ENCODE measurements at places on chromosomes 5 and 9.

GRCh38 chr5:131521252-131521651 lies 113.8 kb downstream of the RAPGEF6 start:
- DNase-seq = no peak

GRCh38 chr5:13692172-13692571 lies 252.3 kb downstream of the DNAH5 start:
- DNase-seq = no peak

DNA sequence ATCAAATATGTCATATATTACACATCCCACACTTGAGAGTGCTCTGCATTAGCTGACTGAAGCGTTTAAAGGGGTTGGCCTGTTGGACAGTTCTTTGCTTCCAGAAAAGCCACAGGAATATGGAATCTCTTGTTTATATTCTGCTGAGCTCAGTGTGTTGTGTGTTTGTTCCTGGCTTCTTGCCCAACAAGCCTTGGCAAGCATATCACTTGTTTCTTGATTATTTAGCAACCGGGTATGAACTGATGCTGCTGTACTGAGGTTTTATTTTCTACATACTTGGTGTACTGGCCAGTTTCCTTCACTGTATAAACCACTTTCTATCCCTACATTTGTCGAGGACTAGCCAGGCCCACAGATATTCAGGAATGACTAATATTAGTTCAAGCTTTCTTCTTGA lies 378.9 kb downstream of the KCTD16 start:
- DNase-seq = no peak

- DNase-seq = no peak
These were observed 163.7 kb upstream of the KIF2A start for GRCh38 chr5:62142351-62142750.

DNA sequence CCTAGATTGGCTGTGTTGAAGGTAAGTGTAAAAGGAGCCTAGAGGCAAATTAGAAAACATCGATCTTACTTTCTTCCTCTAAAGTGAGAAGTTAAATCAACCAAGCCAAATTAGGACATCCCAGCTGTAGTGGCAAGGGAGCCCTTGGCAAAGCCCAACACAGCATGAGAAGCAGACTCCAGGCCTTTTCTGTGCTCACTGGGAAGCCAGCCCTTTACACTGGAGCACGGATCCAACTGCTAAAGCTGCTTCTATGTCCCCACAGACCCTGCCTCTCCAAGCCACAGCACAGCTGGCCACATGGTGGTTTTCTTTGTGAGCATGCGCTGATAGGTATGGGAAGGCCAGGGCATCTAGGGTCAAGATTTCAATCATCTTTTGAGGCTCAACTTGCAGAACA lies 94.1 kb downstream of the APBA1 start:
- DNase-seq = no peak

GRCh38 chr5:57302643-57303042 lies 128.8 kb downstream of the GPBP1 start:
- no peak for DNase-seq

DNA sequence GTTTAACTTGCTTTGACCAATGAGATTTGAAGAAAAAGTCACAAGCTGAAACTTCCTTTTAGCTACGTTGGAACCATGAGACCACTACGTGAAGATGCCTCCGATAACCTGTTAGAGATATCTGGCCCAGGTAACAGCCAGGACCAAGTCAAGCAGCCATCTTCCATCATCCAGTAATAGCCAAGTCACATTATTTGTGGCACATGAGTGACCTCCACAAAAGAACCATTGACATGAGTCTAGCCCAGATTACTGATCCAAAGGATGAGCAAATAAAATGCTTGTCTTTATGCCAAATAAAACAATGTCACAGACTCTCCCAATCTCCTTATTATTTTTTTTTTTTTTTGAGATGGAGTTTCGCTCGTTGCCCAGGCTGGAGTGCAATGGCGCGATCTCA lies 1.6 kb downstream of the DEPDC1B start:
- no peak for DNase-seq

- no peak for DNase-seq
These were observed 158.0 kb downstream of the TRIO start for GRCh38 chr5:14301186-14301585.

- DNase-seq = no peak
These were observed 93.5 kb upstream of the HAND1 start for GRCh38 chr5:154571325-154572035.

DNA sequence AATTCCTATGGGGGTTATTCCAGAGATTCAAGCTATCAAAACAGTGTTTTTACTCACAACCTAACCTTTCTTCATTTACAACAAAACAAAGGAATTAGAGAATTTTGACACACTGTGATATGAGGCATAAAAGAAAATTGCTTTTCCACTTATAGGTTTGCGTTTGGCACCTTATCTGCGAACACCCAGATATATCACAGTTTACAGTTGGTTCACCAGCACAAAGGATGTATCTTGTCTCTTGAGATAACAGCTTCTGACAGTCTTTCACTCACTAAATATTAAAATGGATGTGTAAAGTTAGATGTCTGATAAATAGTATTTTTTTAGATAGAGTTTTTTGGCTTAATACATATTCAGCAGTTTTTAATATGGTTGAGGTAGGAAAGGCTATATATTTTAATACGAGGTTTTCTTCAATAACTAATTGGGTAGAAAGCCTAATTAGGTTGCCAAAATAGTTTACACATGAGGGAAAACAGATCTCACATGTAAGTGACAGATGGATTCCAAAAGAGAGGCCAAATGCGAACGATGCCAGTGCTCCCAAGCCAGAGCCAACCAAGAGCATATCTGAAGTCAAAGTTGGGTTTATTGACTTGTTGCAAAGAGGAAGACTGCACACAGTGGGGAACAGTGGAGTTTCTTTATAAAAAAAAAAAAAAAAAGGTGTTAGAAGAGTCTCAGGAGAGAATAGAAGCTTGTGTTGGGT lies 1495.2 kb downstream of the MAT2B start:
- DNase-seq = no peak

DNA sequence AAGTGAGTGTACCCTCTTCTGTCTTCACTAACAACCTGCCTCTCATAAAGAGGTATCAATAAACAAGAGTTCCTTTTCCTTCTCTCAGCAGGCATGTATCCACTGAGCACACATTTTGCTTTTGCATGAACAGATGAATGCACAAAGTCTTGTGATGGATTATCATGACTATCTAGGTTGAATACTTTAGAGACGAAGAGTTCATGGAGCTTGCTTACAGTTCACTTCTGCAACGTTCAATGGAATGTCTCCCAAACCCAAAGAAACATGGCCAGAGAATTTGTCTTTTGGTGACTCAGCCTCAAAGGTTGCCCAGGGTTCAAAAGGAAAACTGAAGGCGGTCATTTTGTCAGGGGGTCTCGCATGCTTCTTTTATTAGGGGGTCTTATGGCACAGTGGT lies 55.4 kb downstream of the BRINP1 start:
- no peak for DNase-seq

DNA sequence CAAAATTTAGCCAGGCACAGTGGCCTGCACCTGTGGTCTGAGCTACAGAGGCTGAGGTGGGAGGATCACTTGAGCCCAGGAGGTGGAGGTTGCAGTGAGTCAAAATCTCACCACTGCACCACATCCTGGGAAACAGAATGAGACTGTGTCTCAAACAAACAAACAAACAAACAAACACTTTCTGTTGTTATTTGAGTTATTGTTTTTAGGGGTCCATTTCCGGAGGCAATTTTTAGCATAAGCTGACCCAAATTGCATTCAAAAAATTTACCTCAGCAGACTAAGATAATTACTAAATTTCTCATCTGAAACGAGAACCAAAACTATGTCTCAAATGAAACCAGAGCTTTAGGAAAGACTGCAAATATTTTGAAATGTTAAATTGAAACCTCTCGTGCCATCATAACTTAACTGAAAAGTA lies 1485.1 kb downstream of the EFNA5 start:
- no peak for DNase-seq

GRCh38 chr5:55700745-55701144 lies 11.4 kb downstream of the SLC38A9 start:
- DNase-seq = no peak

- no peak for DNase-seq
These were observed 72.7 kb downstream of the LURAP1L start for GRCh38 chr9:12847561-12847960.

GRCh38 chr5:172640822-172641358 lies at the start of gene NEURL1B:
NEURL1B (plus strand) TSS chr5:172641263; CDS start chr5:172641407, 144 bp downstream.
- no peak for DNase-seq

- DNase-seq = no peak
These were observed 12.3 kb downstream of the ZSWIM6 start for GRCh38 chr5:61344187-61344944.
